ENCODE measurements at places on chromosomes 3 and 15.
A peak's percentile ranks its signal among the peaks of the same experiment; 100 is the strongest.

DNA sequence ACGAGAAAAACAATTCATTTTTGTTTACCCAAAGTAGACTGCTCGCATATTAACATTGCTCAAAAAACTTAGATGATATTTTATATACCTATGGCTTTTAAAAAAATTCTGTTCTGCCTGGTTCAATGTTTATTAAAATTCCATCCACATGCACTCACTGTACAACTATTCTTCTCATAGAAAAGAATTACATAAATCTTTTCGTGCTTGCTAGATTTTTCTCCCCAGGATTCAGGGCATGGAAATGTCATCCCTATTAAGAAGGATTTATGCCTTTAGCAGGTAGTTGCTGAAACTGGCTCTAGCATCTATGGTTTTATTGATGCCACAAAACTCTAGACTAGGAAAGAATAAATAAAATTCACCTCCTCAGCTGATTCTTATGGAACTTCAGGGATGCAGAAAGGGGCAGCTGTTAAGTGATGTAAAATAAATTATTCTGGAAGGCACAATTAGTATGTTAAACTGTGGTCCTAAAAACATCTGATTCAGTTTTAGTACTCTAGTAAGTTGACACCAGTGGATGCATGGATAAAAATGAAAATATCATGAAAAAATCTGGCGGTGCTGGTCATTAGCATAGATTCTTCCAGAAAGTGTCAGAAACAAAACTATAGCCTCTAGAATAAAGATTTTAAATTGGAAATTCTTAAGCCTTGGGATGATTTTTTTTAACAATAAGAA, 41.6 kb downstream of the AAGAB start:
- no peak for DNase-seq

DNA sequence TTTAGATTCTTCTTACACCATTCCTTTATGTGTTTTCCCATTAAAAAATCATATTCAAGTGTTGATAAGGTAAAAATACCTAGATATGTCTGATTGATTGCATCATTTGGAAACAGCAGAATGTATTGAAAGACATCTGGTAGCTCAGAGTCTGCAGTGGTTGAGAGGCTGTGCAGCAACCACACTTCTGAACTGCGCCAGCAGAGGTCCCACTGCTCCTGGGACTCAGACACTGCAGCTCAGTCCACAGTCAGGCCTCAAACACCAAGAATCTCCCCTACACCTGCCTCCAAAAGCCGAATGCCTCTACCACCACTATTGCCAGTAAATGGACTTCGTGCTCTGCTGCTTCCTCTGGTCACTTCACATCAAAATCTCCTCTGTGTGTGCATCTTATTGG, 176.9 kb upstream of the LMCD1 start:
- DNase-seq = peak; percentile 58

GRCh38 chr3:123758081-123758564, 126.0 kb downstream of the MYLK start:
- DNase-seq = no peak

DNA sequence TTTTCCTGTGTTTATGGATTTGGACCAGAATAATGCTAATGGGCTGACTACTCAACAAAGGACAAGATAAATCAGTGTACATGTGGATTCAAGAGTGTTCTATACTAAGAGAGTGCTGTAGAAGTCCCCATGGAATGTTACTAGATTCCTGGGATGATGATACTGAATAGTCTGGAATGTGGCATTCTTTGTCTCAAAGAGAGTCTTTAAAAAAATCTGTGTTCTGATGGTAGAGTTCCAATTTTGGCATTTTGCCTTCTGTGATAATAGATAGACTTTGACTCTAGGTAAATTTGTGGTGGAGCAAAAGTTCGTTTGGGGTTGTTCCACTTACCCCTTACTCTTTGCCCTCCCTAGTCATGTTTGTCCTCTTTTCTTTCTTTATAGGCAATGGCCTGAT, 43.7 kb downstream of the NMD3 start:
- DNase-seq = no peak

- no peak for DNase-seq
Measured at GRCh38 chr15:48823237-48823636, 12.4 kb upstream of the CEP152 start.

- DNase-seq = no peak
Measured at GRCh38 chr3:189758186-189758585, 127.0 kb downstream of the TP63 start.

DNA sequence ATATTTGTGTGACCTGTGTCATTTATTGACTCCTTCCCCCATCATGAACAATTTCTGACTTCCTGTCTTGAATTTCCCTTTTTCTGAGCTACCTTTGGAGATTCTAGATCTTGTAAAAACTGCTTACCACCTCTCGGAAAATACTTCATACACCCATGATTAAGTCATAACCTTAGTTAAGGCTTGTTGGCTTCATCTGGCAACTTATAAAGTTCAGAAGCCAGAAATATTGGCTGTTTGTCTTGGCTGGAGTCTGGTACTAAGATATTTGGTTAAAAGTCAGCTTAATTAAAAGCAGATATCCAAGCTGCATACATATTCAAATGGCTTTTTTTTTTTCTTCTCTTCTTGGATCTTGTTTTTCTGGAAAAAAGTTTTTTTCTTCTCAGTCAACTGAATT, 37.3 kb upstream of the B3GALNT1 start:
- DNase-seq = no peak

Measured in stimulated activated CD8-positive, alpha-beta memory T cell treated with anti-CD3 and anti-CD28 coated beads, Interleukin-4, amount 100 ng/mL, for 48 hours (primary cell).